ELR (cell line): ENCODE measurements at places on chromosomes 2 and 18.

DNA sequence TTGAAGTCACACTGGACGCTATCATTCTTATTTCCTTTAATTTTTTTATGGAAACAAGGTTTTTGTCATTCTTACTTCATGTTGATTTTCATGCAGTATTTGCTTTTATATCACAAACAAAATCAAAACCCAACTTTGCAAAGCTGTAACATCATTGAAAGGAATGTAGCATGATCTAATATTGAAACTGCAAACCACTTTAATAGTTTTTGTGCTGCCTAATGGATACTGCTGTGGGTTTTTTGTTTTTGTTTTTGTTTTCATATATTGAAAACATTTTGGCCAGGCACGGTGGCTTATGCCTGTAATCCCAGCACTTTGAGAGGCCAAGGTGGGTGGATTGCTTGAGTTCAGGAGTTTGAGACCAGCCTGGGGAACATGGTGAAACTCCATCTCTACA, 81.6 kb downstream of the MAP2 start:
- DNase-seq: no peak

GRCh38 chr2:44553456-44553855, 191.7 kb downstream of the CAMKMT start:
- DNase-seq: peak; percentile 85

GRCh38 chr18:2903006-2903405, 56.2 kb downstream of the EMILIN2 start:
- DNase-seq: peak; percentile 58

DNA sequence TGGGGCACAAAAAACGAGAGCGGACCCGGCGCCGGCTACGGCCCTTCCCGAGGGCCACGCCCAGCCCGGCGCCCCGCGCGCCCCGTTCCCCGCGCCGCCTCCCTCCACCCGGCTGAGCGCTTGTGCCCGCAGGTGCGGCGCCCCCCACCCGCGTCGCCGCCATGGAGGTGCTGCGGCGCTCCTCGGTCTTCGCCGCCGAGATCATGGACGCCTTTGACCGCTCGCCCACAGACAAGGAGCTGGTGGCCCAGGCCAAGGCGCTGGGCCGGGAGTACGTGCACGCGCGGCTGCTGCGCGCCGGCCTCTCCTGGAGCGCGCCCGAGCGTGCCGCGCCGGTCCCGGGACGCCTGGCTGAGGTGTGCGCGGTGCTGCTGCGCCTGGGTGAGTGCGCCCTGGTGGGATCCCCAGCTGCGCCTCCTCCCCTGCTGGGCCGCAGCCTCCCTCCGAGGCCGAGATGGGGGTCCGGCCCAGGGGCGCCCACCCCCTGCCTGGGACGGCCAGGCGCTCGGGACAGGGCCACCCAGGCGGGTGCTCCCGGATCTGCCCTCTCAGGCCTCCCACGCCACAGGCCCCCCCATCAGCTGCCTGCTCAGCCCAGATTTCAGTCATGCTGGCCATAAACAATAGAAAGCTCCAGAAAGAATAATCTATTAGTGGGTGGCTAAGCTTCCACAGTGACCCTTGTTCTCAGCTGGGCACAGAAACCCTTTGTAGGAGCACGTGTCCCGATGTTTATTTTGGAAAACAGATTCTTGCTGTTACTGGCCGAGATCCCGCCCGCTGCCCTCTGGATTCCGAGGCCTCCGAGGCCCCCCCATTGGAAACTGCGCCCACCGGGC, 997 bp downstream of the BOK start:
- DNase-seq: peak; percentile 73

- DNase-seq: no peak
Observed at GRCh38 chr2:67321588-67321903, 75.6 kb upstream of the ETAA1 start.

- no peak for DNase-seq
Observed at GRCh38 chr2:11624893-11625292, 45.1 kb downstream of the NTSR2 start.

DNA sequence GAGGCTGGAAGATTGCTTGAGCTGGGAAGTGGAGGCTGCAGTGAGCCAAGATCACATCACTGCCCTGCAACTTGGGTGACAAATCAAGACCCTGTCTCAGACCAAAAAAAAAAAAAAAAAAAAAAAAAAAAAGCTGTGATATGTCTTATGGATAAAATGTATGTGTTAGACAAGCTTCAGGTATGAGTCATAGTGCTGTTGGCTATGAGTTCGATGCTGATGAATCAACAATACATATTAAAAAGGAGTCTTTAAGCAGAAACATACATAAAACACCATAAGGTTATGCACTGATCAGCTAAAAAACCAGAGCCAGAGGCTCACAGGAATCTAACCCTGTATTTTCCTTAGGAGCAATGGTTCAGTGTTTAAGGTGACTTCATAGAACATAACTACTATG, 332.3 kb downstream of the NCKAP5 start:
- peak; percentile 87 for DNase-seq

- DNase-seq: no peak
Observed at GRCh38 chr2:16239296-16239850, 299.0 kb downstream of the MYCN start.

DNA sequence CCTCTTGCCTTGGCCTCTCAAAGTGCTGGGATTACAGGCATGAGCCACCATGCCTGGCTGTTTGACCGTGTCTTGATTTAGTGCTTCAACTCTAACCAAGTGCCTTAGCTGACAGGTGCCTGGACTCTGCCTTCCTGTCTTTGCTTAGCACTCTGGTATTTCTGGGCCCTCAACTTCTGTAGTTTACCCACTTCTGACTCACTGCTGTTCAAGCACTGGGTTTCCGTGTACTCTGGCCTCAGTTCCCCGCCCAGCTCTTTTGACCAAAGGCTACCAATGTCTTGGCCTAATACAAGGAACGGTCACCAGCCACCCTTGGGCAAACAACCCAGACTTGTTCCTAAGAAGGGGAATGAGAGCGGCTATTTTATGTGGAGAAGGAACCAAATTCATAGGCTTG, 35.7 kb upstream of the CABLES1 start:
- peak; percentile 20 for DNase-seq

DNA sequence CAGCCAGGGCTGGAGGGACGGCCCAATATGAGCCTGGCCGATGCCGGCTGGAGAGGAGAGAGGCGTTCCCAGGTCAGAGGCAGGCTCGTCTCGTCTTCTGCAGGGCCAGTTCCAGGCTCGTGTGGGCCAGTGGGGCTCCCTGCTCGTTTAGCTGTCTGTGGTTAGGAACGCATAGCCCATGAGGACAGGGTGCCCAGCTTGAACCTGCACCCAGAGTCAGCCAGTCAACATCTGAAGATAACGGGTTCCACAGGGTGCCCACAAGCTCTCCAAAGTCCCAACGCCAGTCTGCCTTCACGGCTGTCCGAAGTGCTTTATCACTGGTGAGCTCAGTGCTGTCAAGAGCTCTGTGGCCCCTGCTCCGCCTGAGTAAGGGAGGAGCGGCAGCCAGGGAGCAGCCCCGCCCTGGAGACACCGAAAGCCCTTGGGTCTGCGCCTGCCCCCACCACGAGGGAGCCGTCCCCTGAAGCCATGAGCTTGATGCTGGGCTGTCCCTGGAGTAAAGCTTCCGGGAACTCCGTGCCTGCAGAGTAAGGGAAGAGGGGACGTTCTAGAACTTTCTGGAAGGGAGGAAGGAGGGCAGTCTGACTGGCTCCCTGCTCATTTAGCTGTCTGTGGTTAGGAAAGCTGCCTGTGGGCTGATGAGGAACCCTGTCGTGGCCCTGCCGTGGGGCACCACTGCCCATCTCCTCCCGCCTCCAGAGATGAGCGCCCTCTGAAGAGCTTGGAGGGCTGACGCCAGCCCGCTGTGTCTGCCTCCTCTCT, 2.7 kb upstream of the HSBP1L1 start:
- DNase-seq: no peak

DNA sequence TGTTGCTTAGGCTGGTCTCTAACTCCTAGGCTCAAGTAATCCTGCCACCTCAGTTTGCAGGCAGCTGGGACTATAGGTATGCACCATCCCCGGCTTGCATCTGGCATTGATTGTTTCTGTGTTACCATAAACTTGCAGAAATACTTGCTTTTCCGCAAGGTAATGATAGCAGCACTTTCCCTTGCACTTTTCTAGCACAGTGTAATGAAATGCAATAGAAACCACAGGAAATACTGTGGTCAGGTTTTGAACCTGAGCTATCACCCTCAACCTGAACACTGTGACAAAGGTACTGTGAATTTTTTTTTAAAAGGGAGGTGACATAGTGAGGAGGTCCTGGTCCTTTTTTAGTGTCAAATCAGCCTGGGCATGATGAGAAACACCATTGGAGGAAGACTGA, 38.3 kb downstream of the DHRS9 start:
- DNase-seq: no peak
